ENCODE measurements at places on chromosomes 6 and 20.

GRCh38 chr6:37221585-37222124 lies 35.9 kb upstream of the TBC1D22B start:
- DNase-seq = no peak

DNA sequence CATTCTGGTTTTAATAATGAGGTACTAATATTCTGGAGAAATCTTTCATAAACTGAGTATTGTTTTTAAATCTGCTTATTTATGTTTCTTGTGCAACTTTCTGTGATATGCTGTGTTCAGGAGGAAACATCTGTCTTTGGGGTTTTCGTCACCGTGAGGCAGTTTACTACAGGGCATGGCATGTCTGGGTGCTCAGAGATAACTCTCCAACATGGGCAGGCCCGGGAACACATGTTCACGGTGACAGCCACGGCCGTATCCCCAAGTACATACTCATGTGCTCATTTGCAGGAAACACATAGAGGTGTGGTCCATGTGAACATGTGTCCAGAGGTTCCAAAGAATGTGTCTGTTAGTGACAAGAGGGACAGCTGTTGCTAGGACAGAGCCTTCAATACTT lies 62.1 kb upstream of the CNKSR3 start:
- DNase-seq = no peak

DNA sequence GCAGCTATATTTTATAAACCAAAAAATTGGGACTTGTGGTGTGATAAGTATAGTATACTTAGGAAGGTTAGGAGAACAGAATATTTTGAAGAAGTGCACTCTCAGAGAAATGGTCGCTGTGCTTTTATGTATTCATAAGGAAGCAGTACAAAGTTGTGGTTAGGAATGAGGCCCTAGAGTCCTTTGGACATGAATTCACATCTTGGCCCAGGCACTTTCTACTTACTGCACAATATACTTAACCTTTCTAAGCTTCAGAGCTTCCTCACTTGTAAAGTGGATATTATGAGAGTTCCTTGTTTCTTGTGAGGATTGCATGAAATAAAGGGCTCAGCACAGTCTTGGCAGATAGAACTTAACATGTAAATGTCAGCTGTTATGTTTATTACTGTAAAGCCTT lies 21.0 kb upstream of the SERINC3 start:
- DNase-seq = no peak

GRCh38 chr20:17925141-17925939 lies 43.3 kb downstream of the SNX5 start:
- DNase-seq = no peak

DNA sequence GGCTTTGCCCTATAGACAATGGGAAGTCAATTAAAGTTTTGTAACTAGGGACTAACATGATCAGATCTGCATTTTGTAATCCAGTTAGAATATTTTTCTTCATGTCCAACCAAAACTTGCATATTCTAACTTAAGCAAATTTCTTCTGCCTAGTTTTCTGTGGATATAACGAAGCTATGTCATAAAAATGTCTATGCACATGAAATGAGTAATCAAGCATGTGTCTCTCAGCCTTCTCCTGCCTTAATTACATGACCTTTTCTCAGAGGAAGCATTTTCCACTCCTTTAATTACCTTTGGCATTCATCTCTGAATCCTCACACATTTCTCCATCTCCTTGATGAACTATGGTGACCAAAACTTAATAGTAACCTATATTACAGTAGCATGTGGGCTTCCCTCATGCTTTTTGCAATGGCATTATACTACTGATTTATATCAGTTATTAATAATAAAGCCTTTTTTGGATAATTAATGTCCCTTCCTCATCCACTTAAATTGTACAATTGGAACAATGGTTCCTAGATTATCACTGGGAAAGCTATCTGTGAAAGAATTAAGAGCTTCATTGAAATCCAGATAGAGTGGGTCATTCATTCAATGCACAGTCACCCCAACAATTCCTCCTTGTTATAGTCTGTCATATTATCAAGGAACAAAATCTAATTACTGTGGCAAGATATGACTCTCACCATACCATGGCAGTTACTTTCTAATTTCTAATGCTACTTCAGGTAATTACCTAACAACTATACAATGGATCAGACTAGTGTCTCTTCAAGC lies 19.1 kb upstream of the FBXO9 start:
- DNase-seq = no peak
